ENCODE measurements at places on chromosomes 5 and 9.

- DNase-seq: no peak
These were observed 72.0 kb upstream of the ENTREP1 start for GRCh38 chr9:69253057-69253456.

- DNase-seq: no peak
These were observed 5.2 kb upstream of the GCNT1 start for GRCh38 chr9:76453785-76454184.

DNA sequence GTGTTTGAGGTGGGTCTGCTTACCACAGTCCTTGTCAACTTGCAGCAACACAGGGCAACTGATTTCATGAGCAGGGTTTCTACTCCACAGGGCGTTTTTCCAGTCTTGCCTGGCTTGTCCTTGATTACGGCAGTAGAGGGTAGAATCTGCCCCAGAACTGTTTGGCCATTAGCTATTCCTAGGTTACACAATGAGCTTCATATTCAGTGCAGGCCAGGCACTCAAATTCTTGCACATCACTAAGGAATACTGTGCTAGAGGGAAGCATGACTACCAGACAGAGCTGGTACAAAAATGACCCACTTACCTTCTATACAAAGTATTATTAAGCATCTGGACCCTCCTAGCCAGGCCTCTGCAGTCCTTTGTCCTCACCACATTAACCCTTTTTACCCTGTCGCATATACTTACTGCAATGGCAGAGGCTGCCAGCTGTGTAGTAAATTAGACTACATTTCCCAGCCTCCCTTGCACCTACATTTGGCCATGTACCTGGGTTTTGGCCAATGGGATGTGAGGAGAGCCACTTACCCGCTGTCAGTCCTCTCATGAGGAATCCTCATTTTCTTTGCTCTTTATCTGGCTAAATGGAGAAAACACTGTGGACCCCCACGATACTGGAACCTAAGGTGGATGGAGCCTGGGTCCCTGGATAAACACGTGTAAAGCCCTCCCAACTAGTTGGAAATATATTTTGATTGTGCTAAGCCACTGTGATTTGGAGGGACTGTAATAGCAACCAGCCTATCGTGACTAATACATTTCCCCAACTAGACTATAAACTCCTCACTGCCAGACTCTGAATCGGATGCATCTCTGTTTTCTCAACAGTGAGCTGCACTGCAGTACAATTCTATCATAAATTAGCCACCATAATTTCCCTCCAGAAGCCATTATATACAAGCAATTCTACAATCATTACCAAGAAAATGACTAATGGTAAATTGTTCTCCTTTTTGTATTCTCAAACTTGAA lies 218.7 kb downstream of the GLIS3 start:
- no peak for DNase-seq

DNA sequence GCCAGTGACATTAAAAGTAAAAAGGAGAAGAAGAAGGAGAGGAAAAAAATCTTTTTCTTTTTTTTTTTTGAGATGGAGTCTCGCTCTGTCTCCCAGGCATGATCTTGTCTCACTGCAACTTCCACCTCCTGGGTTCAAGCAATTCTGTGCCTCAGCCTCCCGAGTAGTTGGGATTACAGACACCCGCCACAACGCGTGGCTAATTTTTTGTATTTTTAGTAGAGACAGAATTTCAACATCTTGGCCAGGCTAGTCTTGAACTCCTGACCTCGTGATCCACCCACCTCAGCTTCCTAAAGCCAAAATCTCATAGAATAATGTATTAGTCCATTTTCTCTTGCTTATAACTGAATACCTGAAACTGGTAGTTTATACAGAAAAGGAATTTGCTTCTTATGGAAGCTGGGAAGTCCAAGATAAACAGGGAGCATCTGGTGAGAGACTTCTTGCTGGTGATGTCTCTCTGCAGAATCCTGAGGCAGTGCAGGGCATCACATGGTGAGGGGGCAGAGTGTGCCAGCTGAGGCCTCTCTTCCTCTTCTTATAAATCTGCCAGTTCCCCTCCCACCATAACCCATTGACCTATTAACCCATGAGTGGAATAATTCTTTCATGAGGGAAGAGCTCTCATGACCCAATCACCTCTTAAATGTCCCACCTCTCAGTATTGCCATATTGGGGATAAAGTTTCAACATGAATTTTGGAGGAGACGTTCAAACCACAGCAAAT lies 466.3 kb downstream of the GADD45G start:
- no peak for DNase-seq

DNA sequence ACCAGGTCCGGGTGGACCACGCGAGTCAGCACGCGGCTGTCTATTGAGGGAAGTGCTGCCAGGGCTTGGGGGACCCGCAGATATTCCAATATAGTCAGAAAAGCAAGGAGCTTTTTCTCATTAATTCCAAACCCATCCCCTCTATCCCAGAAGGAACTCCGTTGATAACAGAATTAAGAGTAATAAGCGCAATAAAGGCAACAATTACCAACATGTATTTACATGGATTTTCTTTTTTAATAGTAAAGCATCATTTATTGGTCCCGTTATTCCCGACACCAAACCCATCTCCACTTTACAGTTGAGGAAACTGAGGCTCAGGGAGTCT lies 7.7 kb downstream of the PHF19 start:
- no peak for DNase-seq

DNA sequence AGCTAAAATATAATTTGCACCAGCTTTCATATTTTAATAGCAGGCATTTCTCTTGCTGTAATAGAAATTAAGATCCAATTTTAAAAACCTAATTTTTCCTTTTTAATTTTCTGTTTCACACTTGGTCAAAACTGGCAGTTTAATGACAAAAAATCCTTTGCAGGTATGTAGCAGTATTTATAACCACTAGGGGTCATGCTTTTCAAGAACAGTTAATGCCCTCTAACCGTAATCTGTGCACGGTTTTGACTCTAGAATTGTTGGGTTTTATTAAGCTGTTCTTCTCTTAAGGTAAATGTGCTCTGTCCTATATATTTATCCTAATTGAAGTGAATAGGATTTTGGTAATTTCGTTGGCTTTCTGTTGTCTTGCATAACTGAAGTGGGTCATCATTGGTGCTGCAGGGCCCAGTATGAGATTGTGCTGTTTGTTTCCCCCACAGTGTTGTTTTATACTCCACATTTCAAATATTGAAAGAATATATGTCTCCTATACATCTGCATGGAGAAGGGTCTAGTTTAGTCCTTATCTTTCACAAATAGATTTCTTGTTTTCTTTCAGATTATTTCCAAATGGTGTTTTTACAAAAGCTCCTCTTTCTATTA lies 107.4 kb downstream of the SCAMP1 start:
- no peak for DNase-seq

- no peak for DNase-seq
These were observed 34.0 kb upstream of the NCS1 start for GRCh38 chr9:130138171-130138653.

DNA sequence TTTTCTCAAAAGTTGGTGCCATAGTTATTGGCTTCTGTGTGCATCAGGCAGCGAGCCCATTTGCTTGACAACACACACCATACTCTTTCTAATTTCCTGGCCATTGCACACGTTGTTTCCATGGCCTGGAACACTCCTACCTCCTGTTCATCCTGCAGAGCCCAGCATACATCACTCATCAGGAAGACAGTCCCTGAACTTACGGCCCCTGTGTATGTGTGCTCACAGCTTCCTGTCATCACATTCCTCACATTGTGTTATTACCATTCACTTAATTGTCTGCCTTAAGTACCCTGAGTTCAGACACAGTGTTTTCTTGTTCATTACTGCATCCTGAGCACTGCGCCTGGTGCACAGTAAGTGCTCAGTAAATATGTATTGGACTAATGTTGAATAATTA lies 355.9 kb downstream of the PRELID2 start:
- DNase-seq: no peak

GRCh38 chr5:123297198-123297831 lies 125.9 kb downstream of the CEP120 start:
- DNase-seq: no peak

- DNase-seq: no peak
These were observed 136.6 kb downstream of the SEMA6A start for GRCh38 chr5:116437922-116438578.

- no peak for DNase-seq
These were observed 96.5 kb upstream of the ERCC6L2 start for GRCh38 chr9:95778957-95779356.

DNA sequence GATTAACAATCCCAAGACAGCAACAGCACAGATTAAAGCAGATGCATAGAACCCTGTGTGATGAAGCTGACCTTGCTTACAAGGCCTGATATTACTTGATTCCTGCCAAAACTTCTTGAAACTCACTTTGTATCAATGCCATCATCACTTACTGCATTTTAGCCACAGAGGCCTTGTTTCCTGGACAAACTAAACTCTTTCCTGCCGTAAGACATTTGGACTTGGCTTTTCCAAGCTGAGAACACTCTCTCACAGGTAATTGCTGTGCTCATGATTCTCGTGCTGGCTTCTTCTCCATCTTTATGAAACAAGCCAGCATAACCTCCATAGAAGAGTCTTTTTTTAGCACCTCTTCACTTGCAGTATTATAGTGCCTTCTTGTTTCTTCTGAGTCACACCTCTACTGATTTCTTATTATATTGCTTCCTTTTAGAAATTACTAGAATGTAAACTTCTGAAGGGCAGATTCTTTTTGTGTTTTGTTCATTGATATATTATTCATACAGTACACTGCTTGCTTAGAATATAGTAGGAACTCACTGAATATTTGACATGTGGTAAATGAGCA lies 456.5 kb upstream of the ZNF608 start:
- no peak for DNase-seq

GRCh38 chr9:103574056-103574455 lies 520.1 kb upstream of the SMC2 start:
- no peak for DNase-seq

GRCh38 chr5:59596586-59597350 lies 296.8 kb downstream of the PDE4D start:
- no peak for DNase-seq

DNA sequence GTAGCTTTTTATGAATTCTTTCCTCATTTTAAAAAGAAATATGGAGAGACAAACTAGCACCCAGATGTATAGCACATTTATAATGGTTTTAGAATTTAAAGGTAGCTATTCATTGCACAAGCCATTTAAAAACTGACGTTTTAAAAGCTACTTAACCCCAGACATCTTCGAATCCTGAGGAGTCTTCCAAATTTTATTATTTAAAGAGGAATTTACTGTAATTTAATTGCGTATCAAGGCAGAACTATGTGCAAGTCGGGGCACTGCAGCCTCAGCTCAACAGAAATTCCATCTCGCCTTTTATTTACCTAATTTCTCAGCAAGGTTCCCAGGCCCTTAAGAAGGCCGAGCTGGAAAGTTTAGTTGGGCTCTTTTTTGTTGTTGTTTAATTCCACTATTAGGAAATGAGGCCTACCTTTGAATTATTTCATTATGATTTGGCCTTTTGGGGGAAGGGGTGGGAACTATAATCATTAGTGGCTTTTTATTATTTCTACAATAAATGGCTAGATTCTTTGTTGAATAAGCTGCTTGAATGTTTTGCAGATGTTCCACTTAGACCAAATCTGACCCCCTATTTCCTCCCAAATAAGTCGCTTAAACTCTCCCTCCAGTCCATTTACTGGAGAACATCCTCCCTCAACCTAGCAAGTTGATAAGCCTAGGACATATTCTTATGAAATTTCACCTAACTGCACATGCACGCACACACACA lies 20.2 kb downstream of the NR2F1 start:
- no peak for DNase-seq

- DNase-seq: no peak
These were observed 3.9 kb downstream of the FAM13B start for GRCh38 chr5:138028971-138029365.

- DNase-seq: no peak
These were observed 21.1 kb downstream of the SPARC start for GRCh38 chr5:151665613-151666012.

DNA sequence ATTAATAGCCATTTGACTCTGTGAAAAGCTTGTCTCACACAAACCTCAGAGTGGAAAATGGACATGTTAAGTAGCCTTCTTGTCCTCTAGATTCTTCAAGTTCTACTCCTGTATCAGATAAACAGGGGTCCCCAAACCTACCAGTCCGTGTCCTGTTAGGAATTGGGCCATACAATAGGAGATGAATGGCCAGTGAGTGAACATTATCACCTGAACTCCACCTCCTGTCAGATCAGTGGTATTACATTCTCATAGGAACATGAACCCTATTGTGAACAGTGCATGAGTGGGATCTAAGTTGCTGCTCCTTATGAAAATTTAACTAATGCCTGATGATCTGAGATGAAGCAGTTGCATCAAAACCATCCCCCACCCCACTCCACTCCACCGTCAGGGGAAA lies 136.3 kb downstream of the TMEM232 start:
- DNase-seq: no peak

- no peak for DNase-seq
These were observed 243.4 kb upstream of the PIK3R1 start for GRCh38 chr5:67971971-67972821.

- DNase-seq: no peak
These were observed 206.6 kb downstream of the SEMA5A start for GRCh38 chr5:9339206-9339818.

GRCh38 chr9:117551171-117551570 lies 136.3 kb upstream of the ASTN2 start:
- no peak for DNase-seq

- no peak for DNase-seq
These were observed 7.3 kb upstream of the FCN1 start for GRCh38 chr9:134925011-134925511.

DNA sequence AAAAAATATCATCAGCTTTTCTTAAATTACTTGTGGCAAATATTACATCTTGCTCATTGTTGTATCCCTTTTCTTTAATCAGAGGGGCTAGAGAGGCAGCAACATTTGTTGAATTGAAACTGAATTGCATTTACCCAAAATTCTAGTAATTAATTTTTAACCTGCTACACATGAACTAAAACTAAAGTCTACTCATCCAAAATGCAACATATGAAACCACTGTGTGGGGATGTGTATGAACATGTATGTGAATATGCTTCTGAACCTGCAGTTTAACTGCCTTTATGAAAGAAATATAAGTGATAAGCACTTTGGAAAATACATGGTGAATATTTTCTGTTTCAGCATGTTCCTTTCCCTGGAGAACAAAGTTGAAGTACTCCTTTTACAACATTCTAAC lies 158.5 kb downstream of the KIAA0825 start:
- DNase-seq: no peak

GRCh38 chr5:31770998-31771397 lies 132.1 kb downstream of the PDZD2 start:
- DNase-seq: no peak

DNA sequence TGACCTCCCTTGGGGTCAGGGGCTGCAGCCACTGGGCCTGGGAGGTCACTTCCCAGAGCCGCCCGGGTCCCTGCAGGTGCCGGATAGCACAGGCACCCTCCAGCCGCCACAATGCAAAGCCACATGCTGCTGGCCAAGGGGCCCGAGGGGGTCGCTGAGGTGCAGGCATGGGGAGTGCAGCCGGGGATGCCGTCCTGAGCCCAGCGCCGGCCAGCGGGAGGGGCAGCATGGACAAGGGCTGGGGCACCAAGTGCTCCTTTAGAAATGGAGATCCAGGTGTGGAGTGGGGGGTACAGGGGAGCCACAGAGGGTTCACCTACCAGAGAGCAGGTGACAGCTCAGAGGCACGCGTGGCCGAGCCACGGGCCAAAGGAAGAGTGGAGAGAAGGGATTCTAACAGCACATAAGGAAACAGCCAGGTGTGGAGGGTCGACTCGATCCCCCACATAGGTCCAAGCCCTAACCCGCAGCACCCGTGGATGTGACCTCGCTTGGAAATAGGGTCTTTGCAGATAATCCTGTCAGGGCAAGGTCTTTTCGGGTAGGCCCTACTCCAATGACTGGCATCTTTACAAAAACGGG lies 24.7 kb downstream of the ZDHHC11B start:
- no peak for DNase-seq

GRCh38 chr5:163104464-163104863 lies 332.9 kb upstream of the CCNG1 start:
- no peak for DNase-seq
